CD4-positive, alpha-beta T cell treated with Interleukin-15 for 4 hours (primary cell): ENCODE measurements at places on chromosomes 13 and 19.
A peak's percentile ranks its signal among the peaks of the same experiment; 100 is the strongest.

DNA sequence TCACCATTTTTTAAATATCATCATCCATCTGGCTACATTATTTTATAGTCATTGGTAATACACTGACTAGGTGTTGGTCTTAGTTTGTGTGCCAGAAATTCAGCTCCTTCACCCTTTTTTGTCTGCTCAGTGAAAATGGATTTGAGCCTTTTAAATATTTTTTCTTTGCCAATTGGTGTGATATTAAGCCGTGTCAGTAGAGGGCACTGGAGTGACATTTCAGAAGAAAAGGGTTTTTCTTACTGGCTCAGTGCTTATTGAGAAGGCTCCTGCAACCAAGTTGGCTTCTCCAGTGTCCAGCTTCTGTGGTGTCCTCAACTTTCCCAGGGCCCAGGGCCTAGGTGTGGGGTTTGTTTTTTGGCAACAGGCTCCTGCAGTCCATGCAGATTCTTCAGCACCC is 546.6 kb downstream of the DACH1 start:
- DNase-seq = no peak

GRCh38 chr13:29161676-29162075 is 341.5 kb downstream of the MTUS2 start:
- DNase-seq = no peak

GRCh38 chr13:74860789-74861188 is 621.2 kb downstream of the TBC1D4 start:
- DNase-seq = no peak

DNA sequence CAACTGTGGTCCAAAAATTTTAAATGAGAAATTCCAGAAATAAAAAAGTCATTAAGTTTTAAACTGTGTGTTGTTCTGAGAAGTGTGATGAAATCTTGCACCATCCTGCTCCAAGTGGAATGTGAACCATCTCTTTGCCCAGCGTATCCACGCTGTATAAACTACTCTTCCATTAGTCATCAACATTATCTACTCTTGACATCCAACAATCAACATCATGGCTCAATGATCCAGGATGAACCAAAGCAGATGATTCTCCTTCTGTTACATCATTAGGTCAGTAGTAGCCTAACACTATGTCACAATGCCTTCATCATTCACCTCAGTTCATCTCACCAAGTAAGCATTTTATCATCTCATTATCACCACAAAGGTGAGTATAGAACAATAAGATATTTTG is 55.3 kb downstream of the SUCLA2 start:
- no peak for DNase-seq

DNA sequence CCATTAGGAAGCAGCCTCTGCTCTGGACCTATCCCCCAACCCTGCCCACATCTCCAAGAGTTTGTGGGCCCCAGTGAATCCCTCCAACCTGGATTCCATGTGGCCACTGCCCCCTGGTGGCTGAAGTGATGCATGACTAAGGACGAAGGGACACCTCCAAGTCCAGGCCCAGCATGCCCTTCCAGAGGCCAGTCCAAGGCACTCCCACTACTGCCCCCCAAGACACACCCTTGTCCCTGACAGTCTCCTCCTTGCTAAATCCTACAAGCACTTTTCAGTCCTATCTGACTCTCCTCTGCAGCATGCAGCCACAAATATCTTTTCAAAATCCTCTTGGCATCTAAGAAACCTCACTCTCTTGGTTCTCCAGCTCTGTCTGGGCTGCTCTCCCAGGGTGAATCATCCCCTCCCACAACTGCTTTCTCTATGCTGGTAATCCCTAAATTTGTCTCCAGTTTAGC is 33.0 kb downstream of the DEDD2 start:
- peak; percentile 72 for DNase-seq

DNA sequence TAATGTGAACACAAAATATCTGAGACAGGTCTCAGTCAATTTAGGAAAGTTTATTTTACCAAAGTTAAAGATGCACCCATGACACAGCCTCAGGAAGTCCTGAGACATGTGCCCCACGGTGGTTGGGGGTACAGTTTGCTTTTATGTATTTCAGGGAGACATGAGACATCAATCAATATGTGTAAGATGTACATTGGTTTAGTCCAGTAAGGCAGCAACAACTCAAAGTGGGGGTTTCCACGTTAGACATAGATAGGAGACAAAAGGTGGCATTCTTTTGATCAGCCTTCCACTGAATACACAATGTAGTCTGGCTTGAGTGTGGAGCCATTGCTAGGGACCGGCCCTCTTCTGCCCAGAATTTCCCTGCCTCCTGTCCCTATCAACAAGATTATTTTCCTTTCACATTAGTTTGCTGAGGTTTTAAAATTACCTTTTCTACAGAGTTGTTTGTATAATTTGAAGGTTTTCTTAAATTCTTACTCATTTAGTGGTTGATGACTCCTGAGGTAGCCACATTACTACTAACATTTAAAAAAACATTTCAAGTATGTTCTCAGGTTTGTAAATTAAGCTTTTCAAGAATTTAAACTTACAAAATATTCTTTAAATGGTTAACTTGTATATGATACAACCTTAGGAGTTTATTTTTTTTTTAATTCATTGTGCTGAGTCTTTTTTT is 33.2 kb downstream of the RNASEH2B start:
- no peak for DNase-seq

GRCh38 chr13:41384749-41385503 is 72.4 kb upstream of the RGCC start:
- DNase-seq = peak; percentile 10
